ENCODE measurements at places on chromosomes 3 and 15.

DNA sequence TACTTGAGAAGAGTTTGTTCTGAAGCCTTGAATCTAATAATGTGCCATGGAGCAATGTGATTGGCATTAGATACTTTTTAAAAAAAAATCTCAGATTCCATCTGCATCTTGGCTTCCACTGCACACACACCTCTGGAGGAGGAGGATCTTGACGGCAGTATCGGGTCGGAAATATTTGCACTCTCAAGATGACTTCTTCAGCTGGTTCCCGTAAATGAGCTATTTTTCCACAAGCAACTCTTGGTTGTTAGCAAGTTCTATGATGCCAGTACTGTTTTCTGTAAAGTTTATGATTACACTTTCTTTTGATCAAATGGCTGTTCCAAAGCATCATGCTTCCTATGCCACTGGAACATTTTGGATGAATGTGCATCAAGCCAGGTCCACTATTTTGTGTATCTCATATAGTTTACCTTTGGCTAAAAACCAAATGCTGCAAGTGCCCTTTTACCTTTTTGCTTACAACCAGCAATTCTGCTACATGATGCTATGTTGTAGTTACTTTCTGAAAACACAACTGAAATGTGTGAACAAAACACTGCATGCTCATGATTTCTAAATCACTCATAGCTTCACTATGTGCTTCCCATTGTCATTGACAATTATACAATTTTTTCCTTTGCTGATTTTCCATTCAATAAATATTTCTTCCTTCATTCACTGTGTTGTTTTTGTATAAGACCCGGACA is 43.8 kb downstream of the CCR3 start:
- no peak for DNase-seq

DNA sequence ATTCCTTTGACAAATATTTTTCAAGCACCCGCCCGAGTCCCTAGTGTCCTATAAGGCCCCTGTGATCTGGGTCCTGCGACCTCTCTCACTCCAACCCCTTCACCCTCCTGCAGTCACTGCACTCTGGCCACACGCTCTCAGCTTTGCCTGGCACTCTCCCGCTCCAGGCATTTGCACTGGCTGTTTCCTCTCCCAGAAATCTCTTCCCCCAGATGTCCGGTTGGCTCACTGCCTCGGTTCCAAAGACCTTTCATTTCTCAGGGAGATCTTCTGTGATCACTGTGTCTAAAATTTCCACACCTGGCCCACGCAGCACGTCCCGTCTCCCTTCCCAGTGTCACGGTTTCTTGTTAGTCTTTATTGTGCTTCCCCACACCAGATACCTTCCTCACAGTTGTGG is 97.4 kb downstream of the WNT7A start:
- DNase-seq = no peak

DNA sequence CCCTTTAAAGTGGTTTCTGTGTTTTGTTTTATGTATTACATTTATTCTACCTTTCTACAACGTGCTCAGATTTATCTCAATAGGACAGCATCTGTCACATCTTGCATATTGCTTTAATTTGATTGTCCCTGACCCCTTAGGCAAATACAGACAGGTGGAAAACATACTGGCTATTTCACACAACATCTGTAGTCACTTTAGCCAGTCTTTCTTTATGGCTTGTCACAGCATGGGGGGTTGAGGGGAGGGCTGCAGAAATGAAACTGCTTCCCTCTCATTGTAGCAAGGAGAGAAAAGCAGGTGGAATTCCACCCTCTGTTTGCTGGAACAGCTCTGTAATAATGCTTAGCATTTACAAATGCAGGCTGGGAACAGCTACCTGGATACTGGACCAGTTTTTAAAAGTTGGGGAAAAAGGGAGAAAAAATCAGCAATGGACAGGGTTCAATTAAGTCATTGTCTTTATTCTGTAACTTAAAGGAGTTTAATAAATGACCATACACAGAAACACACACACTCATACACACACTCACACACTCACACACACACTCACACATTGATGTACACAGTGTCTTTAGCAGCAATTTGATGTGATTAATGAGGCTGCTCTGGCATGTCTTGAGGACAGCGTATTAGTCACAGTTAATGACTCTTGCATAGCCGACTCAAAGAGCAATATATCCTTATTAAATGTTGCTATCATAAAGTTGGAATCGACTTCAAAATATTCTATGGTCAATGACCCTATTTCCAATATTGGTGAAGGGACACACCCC is 283.7 kb upstream of the GBE1 start:
- no peak for DNase-seq

- no peak for DNase-seq
Observed at GRCh38 chr3:24306518-24306917, 188.1 kb downstream of the THRB start.

GRCh38 chr3:153173758-153174516 is 11.9 kb downstream of the RAP2B start:
- no peak for DNase-seq

DNA sequence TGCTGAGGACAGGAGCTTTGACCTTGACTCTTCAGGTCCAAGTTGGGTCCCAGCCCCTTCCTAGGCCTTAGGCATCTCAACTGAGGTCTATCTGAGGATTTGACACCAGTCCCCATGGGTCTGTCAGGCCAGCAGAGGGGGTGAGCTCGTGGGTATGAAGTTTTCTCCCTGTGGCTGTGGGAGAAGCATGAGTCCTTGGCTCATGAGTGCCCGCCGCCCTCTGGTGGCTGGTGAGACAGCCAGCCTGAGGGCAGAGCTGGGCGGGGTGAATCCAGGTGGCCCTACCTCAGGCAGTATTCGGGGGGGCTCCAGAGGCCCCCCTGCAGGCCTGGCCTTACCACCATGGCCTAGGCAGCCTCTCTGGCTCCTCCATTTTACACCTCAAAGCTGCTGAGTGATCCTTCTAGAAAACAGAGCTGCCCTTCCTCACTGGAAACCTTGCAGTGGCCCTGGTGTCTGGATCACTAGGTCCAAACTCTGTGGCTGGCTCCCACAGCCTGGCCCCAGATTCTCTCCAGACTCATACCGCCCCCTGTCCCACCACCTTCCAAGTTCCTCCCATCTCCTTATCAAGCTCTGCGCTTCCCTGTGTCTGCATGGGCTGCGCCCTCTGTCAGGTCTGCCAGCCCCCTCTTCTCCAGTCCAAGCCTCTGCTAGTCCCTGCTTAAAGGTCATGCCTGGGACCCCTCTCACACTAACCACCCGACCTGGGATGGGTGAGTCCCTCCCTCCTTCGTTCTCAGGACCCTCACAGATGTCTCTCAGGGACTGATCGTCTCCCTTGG is 16.1 kb downstream of the SH2D7 start:
- DNase-seq = no peak
